ENCODE measurements at places on chromosomes 6 and 20.

GRCh38 chr20:14336686-14337085 is 726 bp downstream of the FLRT3 start:
- no peak for DNase-seq

GRCh38 chr6:82085701-82086100 is 161.8 kb downstream of the IBTK start:
- DNase-seq, result no peak

- DNase-seq, result no peak
These were observed 263.3 kb upstream of the BMP2 start for GRCh38 chr20:6504179-6504578.

- no peak for DNase-seq
These were observed 270.0 kb upstream of the ZFP64 start for GRCh38 chr20:52461582-52461981.

GRCh38 chr20:20034486-20034885 is 17.3 kb downstream of the NAA20 start:
- no peak for DNase-seq

DNA sequence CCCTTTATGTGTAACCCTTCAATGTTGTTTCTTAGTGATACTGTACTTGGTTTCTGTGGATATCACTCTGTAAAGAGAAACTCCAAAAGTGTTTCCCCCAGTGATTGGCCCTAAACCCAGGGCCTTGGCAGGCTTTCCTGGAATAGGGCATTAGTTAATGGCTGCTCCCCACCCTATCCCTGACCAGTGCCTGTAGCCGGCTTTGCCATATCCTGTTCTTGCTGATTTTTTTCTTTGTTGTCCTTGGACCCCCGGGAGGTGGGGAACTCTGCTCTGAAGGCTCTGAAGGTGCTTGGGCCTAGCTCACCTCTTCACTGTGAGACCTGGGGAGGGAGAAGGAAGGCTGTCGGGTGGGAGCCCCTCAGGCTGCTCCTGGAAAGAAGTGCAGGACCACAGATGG is 120.1 kb downstream of the TCP11 start:
- no peak for DNase-seq

All from right renal pelvis (tissue), 4 donors.